ENCODE measurements at places on chromosomes 13 and 19. TPM values are rescaled to one million over a fixed set of nuclear protein-coding genes. Genes with fewer than 3 reads are reported as not detected.

GRCh38 chr13:85278851-85279250 lies 520.4 kb downstream of the SLITRK6 start:
- DNase-seq, result no peak

DNA sequence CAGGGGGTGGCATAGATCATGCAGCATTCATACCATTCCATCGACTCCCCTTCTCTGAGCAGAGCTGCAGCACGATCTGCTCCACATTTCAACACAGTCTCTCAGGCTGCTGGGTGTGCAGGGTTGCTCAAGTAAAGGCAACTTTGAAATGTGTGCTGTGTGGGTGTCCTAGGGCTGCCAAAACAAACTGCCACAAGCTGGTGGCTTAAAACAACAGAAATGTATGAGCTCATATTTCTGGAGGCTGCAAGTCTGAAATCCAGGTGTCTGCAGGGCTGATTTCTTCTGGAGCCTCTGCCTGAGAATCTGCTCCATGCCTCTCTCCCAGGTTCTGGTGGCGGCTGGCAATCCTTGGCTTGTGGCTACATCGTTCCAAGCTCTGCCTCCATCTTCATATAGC lies 63.7 kb upstream of the WDFY2 start:
- no peak for DNase-seq

DNA sequence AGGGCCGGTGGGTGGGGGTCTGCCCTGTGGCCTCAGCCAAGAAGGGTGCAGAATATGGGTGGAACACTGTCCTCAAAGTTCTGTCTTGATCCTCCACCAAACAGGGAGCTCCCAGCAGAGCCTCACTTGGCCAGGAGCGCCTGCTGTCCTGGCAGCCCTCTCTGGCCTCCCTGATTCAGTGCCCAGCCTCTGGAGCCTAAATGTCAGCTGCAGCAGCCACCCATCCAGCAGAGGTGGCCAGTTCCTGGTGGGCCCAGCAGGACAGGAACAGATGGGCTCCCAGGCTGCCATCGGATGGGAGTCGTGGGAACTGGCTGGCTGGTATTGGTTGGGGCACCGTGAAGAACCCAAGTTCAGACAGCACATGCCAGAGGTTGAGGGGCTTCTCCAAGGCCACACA lies 1.8 kb upstream of the USE1 start:
- no peak for DNase-seq

DNA sequence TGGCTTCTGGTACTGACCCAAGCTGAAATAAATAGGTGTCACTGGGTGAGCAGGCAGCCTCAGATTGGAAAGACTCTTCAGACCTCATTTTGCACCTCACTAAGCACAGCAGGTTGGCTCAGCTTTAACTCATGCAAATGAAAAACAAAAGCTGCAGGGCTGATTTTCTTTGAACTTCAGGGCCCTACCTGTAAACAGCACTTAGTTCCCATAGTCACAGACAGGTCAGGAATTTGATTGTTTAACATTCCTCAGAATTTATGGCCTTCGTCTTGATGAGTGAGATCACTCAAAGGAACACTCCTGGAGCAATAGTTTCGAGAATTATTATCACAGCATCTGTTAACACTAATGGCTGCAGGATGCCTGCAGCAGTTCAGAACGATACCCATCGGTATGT lies 718.5 kb downstream of the EFNB2 start:
- no peak for DNase-seq

- peak; percentile 90 for DNase-seq
Observed at GRCh38 chr19:12778017-12778904, 2.9 kb upstream of the HOOK2 start.

- DNase-seq, result peak; percentile 45
Observed at GRCh38 chr19:41882568-41883462, at the start of gene ARHGEF1. Gene ARHGEF1 (plus strand): TSS chr19:41883184. CDS start chr19:41888083, 4,899 bp downstream.

- no peak for DNase-seq
Observed at GRCh38 chr13:20230913-20231838, 943 bp downstream of the GJB6 start.

NDUFA13 gene
- total RNA-seq, result 320 TPM

GRCh38 chr19:2135474-2136402 lies 15.6 kb downstream of the AP3D1 start:
- no peak for DNase-seq

DNA sequence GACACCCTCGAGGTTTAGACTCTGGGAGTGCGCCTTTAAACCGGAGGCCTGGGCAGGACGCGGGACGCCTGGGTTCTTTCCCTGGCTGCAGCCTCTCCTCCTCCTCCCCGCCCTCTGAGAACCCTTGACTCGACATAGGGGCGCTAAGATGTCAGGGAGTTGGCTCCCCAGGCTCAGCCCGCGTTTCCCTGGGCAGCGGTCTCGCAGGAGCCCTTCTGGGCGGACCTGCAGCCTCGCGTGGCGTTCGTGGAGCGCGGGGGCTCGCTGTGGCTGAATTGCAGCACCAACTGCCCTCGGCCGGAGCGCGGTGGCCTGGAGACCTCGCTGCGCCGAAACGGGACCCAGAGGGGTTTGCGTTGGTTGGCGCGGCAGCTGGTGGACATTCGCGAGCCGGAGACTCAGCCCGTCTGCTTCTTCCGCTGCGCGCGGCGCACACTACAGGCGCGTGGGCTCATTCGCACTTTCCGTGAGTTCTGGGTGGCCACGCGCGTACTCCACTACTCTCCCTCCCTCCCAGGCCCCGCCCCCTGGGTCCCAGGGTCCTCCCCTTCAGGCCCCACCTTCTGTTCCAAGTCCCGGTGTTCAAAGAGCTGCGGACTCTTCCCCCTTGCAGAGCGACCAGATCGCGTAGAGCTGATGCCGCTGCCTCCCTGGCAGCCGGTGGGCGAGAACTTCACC lies 1.3 kb downstream of the ICAM5 start:
- peak; percentile 67 for DNase-seq

DNA sequence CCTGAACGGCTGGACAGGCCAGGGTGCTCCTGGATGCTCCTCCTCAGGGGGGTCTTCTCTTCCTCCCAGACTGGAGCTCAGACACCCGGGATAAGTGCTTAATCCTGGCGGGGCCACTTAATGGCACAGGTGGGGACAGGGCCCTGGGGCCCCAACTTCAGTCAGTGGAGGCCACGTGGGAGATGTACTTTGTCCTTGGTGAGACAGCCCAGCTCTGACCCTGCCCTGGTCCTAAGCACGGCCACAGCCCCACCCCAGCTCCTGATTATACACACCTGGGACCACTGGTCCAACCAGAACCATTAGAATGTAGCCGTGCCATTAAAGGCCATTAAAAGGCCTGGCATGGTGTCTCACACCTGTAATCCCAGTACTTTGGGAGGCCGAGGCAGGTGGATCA lies 7.8 kb downstream of the PPP1R14A start:
- no peak for DNase-seq

ZNF8 gene
- total RNA-seq, result 8.0 TPM

- DNase-seq, result no peak
Observed at GRCh38 chr13:29752175-29752574, 98.2 kb downstream of the UBL3 start.

DNA sequence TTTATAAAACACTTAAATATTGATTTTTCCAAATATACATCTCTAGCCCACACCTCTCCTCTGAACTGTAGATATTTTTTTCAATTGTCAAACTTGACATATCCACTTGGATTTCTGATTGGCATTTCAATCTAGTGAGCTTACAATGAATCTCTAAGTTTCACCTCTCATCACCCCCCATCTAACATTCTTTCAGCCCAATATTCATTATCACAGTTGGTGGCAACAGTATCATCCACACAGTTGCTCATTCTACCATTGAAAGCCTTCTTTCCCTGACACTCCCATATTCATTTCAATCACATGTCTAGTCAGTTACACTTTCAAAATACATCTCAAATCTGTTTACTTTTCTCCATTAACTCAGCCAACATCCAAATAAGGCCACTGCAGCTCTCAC lies 385.2 kb downstream of the PCDH20 start:
- DNase-seq, result no peak

DNA sequence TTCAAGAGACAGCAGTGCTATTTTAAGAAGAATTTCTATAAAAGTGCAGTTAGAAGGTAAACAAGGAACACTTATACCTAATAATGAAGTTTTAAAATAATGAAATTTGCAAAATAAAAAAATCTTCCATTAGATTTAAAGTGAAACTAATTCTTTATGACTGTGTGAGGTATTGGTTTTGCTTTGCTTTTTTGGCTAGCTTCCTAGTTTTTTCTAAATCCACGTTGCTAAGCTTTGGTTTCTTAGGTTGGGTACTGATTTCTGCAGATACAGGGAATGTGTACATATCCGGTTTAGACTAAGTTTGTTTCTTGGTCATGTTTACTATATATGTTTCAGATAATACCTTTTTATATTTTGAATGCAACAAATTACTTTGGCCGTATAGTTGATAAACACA lies 59.8 kb downstream of the SLC7A9 start:
- DNase-seq, result no peak

- DNase-seq, result no peak
Observed at GRCh38 chr13:99196466-99197116, 4.1 kb upstream of the UBAC2 start.

GRCh38 chr13:112767506-112768471 lies 78.0 kb downstream of the ATP11A start:
- DNase-seq, result no peak

SPTBN4 gene
- 0.68 TPM for total RNA-seq

- no peak for DNase-seq
Observed at GRCh38 chr13:40970803-40971202, 48.3 kb downstream of the ELF1 start.

DNA sequence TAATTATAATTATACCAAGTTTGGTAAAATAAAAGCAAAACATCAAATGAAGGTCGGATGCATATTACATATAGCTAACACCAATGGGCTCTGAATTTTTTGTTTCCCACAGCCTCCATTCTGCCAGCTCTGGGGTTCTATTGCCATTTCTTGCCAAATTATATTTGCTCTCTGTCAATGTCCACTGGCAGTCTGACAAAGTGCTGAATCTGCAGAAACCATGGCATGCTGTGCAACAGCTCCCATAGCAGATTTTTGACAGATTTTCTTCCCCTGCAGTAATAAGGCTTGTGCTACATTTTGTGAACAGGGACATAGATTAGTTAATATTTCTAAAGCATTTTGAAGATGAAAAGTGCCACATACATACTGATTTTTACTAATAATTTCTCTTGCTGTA lies 1102.1 kb downstream of the DIAPH3 start:
- peak; percentile 11 for DNase-seq

- peak; percentile 80 for DNase-seq
Observed at GRCh38 chr19:18514800-18515682, 6.8 kb downstream of the ELL start.

DNA sequence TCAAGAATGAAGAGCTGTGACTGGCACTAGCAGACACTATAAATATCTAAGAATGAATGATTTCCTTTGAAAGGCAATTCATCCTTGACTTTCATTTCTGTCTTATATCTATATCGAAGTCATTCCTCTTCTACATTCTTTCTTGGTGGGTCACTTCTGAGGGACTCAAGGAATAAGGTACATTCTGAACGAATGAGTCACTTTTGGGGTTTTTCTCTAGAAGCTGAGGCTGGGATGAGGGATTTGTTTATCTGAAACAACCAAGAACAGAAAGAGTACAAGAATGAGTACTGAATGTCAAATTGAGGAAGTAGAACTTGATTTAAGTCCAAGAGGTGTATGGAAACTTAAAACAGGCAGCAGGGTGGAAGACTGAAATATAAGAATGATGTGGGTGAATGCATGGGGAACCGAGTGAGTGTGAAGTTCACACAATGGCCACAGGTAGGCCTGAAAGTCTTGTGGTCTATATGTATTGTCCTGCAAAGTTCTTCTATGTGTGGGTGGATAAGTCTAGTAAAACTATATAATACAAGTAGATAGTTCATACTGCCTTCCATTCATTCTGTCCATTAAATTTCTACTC lies 343.9 kb downstream of the OXGR1 start:
- DNase-seq, result no peak

ZNF681 gene
- 4.8 TPM for total RNA-seq

- no peak for DNase-seq
Observed at GRCh38 chr19:31114585-31114984, 234.7 kb downstream of the TSHZ3 start.

CEACAM8 gene
- 0.18 TPM for total RNA-seq

ADAMTSL5 gene
- 2.8 TPM for total RNA-seq

PBX4 gene
- total RNA-seq, result 8.3 TPM

ABHD8 gene
- total RNA-seq, result 12.8 TPM

GRCh38 chr19:45187421-45188100 lies 9.0 kb downstream of the BLOC1S3 start:
- DNase-seq, result no peak

OR10H1 gene
- not detected for total RNA-seq

- no peak for DNase-seq
Observed at GRCh38 chr13:48828962-48829411, 146.7 kb upstream of the FNDC3A start.

DNA sequence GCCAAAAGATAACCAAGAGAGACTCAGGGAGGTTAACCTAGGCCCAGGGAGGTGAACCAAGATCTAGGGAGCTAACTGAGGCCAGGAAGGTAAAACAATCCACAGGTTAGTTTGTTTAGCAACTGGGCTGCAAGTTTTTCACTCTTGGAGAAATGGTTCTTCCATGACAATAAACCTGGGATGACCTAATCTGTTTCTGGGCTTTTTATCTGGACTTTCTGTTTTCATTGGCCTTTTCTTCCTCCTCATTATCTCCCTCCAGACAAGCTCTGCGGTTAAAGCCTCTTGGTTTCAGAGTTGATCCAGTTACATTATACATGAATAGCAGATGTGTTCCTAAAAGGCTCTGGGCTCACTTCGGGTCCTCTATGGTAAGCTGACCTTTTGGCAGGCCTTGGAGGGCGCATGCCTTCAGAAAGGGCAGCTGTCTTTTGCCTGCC lies 44.2 kb downstream of the PCDH8 start:
- DNase-seq, result no peak

SPRY2 gene
- total RNA-seq, result 30.0 TPM

DNA sequence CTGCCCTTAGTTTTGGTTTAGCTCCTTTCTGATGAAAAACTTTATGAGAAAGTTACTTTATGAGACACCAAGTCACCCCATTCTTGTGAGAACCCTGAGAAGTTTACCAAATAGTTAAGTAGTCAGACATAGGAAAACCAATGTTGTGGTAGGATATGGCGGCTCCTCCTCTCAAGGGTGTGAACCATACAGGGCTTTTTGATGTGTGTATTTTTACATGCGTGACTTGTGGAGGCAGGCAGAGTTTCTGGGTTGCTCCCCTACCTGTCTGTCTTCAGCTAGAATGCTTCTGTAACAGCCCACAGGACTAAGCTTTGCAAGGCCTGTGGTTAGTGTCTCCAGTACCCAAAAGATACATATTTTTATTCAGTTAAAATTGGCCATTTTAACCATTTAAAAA lies 18.3 kb downstream of the UBAC2 start:
- no peak for DNase-seq
